Hematopoietic multipotent progenitor cell treated with erythropoietin and hydrocortisone succinate and interleukin-3 and kit ligand, for 6 days (in vitro differentiated cells): ENCODE measurements at places on chromosomes 13 and 19.

- no peak for DNase-seq
Measured at GRCh38 chr13:81031996-81032395, 691.1 kb upstream of the SPRY2 start.

DNA sequence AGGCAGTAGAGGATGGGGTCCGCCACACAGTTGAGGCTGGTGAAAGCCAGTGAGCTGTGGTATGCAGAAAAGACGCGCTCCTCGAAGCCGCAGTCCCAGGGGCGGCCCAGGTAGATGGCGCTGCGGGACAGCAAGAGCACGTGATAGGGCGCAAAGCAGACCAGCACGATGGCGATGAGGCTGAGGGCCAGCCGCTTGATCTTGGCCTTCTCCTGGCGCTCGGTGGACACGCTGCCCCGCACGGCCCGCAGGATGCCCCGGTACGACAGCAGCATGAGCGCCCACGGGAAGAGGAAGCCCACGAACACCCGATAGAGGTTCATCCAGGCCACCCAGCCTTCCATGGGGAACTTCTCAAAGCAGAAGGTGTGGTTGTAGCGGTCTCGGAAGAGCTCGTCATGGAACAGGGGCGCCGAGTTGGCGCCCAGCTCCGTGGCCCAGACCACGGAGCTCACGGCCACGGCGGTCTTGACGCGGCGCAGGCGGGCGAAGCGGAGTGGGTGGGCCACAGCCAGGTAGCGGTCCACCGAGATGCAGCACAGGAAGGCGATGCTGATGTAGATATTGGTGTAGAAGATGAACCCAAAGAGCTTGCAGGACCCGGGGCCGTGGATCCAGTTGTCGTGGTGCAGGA lies 6.5 kb upstream of the OPA3 start:
- peak; percentile 70 for DNase-seq

DNA sequence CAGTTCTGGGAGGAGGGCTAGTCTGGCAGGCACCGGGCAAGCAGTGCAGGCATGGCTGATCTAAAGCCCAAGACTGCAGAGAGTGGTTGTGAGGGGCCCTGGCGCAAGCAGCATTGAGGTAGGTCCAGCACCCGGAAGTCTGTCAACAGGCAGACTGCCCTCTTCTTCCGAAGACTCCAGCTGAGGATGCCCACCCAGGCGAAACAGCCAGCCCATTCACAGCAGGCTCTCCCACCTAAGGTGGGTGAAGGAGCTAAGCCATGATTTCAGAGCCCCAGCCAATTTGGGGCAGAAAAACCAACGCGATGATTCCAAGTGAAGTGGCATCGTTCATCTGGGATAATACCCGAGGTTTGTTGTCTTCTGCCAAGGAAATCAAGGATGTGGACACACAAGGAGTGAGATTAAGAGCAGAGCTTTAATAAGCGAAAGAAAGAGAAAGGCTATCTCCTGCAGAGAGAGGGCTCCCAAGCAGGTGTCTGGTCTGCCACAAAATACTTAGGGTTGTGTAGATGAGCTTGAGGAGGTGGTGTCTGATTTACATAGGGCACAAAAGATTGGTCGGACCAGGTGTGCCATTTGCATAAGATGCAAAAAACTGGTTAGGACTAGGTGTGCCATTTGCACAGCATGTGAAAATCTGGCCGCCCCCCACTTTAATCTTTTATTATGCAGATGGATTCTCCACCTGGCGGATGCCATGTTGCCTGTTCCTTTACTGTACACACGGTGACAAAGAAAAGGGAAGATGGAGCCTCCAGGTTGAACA lies 22.6 kb downstream of the FAM124A start:
- no peak for DNase-seq

- DNase-seq = no peak
Measured at GRCh38 chr19:38989066-38989605, 13.6 kb upstream of the FBXO17 start.

- no peak for DNase-seq
Measured at GRCh38 chr13:23608138-23608537, 37.9 kb downstream of the TNFRSF19 start.

DNA sequence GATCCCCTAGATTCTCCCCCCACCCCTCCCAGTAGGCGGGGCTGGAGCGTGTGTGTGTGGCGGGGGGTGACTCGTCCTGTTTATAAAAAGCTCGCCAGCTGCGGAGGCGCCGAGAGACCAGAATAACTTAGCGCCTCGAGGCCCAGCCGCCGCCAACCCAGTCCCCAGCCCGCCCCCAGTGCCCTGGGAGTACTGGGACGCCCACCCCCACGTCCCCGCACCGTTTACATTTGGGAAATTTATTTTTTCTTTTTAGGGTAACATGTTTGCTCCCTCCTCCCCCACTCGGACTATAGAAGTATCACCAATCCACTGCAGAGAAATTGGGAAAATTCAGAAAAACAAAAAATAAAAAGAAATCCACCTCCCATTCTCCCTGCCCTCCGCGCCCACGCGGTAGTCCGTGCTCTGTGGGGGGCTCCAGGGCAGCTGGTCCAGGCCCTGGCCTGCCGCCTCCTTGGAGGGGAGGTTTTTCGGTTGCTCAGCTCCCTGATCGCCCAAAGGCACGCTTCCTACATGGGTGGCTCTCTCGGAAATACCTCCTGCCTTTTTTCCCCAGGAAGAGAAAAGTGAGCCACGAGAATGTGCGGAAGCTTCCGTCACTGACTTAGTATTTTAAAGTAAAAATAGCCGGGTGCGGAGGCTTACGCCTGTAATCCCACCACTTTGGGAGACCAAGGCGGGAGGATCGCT lies 1.5 kb upstream of the RAB3A start:
- peak; percentile 76 for DNase-seq

- no peak for DNase-seq
Measured at GRCh38 chr13:112721198-112722104, 31.6 kb downstream of the ATP11A start.

GRCh38 chr13:53775807-53776206 lies 747.2 kb downstream of the OLFM4 start:
- DNase-seq = no peak

DNA sequence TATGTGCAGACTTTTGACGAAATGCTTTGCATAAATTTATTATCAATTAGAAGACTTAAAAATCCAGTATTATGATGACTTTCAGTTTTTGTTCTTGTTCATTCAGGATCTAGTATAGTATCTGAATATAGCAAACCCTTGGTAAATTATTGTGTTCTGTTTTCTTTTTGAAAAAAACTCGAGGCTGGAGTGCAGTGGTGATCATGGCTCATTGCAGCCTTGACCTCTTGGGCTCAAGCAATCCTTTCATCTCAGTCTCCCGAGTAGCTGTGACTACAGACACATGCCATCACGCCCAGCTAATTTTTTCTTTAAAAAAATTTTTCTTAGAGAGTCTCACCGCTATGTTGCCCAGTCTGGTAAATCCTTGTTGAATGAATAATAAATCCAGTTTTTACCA lies 4.6 kb downstream of the FARP1 start:
- no peak for DNase-seq

DNA sequence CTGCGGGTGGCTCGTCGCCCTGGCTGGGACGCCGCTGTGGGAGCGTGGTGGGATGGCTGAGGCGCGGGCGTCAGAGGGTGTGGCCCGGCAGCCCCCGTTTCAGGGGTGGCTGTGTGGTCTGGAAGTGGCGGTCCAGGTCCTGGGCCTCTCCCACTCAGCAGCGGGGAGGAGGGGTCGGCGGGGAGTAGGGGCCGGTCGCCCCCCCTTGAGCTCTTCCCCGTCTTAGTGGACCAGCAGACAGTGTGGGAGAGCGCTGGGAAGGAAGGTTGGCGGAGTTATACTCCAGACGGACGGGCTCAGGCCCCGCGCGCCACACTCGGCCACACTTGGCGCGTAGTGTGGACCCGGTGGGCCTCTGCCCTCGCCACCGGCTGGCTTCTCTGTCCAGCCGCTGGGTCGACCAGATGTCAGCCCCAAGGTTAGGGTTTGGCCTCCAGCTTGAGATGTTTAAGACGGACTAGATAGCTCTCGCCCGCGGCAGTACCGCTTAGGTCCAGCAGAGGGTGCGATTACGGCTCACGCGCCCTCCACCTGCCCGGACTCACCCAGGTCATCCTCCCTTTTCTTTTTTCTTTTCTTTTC lies 21.7 kb upstream of the ZNF429 start:
- peak; percentile 60 for DNase-seq

DNA sequence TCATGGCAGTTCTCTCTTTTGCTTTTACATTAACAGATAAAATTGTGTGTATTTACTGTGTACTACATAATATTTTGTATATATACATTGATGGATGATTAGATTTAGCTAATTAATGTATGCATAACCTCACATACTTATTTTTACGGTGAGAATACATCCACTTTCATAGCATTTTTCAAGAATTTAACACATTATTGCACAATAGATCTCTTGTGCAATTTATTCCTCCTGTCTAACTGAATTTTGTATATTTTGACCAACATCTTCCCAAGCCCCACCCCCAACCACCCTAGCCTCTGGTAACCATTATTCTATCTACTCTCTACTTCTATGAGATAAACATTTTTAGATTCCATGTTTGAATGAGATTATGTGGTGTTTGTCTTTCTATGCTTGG lies 194.7 kb downstream of the RBM26 start:
- DNase-seq = no peak

DNA sequence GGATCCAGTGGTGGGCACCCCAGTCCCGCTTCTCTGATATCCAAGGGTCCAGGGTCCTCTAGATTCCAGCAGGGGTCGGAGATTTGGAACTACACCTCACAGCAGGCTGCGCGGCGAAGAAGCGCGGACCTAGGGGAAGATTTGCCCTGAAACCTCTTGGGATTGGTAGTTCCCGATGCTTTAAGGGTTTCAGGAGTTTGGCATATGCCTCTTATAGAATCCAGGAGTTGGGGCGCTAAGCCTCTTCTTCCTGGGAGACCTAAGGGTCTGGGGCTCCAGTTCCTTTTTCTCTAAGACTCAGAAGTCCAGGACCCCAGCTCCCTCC lies 349 bp downstream of the BCL2L12 start:
- no peak for DNase-seq

DNA sequence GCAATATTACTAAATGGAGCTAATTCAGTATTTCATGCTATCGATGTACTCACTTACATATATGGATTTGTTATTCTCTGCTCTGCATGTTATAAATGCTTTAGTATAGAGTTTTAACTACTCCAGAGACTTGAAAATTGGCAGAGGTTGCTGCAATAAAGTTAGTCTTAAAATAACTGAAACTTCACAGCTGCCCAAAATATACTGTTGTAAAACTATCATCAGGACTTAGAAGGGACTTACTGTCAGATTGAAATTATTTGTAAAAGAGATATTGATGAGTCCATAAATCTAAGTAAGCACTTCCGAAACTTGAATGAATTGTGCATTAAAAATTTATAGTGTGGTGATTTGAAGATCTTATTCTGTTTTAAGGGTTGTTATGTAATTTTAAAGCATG lies 1178.2 kb upstream of the PCDH20 start:
- no peak for DNase-seq

DNA sequence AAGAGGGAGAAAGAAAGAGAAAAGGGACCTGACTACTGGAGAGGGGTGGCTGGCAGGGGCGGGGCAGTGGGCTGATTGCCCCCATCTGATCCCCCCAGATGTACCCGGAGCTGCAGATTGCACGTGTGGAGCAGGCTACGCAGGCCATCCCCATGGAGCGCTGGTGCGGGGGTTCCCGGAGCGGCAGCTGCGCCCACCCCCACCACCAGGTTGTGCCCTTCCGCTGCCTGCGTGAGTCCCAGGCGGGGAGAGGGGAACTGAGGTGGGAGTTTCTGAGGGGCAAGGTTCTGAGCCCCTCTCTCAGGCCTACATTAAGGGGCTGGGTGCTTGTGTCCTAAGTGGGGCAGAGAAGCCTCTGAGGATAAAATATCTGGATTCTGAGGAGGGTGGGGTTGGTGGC lies 2.4 kb downstream of the APLP1 start:
- DNase-seq = no peak

DNA sequence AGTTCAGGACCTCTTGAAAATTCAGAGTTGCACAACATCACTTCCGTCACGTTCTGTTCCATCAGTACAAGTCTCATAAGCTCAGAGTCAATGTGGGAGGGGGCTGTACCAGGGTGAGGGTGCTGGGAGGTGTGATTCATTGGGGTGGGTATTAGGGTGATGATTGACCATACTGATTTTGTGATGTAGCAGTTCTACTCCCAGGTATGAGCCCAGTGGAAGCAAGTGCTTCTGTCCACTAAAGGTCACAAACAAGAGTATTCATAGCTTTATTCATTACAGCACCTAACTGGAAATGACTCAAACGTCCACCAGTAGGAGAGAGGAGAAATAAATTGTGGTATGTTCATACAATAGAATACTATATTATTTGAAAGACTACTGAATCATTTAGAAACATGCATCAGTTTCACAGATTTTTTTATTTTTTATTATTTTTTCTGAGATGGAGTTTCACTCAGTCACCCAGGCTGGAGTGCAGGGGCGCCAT lies 12.1 kb upstream of the UPF3A start:
- DNase-seq = no peak

DNA sequence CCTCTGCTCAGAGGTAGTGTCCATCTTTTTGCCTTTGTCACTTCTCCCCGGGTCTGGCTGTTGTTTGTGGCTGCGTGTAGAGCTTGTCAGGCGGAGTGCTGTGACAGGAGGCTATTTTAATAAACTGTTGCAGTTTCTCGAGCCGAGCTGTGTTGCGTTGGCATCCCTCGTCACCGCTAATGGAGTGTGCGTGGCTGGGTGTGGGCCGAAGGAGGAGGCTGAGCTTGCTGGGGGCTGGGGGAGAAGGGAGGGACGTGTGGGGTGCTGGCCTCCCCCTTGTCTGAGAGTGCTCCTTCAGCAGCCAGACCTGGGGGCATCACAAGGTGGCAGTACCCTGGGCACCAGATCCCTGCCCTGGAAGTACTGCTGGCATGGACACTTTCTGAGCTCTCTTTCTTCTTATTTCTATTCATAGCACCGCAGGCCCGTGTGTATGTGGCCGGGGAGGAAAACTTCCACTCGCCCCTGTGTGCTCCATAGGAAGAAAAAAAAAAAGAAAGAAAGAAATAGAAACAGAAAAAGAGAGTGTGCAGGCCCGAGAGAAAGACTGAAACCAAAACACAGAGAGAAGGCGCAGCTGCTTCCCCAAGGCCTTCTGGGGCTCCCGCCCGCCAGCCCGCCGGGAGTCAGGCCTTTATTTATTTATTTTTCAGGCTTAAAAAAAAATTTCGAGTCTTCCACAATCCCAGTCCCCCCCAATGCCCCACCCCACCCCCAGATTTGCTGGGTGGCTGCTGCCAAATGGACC lies 27.0 kb downstream of the NFIX start:
- DNase-seq = peak; percentile 53
